ENCODE measurements at places on chromosomes 11 and 22. TPM values are rescaled to one million over a fixed set of nuclear protein-coding genes. Genes with fewer than 3 reads are reported as not detected.

DNA sequence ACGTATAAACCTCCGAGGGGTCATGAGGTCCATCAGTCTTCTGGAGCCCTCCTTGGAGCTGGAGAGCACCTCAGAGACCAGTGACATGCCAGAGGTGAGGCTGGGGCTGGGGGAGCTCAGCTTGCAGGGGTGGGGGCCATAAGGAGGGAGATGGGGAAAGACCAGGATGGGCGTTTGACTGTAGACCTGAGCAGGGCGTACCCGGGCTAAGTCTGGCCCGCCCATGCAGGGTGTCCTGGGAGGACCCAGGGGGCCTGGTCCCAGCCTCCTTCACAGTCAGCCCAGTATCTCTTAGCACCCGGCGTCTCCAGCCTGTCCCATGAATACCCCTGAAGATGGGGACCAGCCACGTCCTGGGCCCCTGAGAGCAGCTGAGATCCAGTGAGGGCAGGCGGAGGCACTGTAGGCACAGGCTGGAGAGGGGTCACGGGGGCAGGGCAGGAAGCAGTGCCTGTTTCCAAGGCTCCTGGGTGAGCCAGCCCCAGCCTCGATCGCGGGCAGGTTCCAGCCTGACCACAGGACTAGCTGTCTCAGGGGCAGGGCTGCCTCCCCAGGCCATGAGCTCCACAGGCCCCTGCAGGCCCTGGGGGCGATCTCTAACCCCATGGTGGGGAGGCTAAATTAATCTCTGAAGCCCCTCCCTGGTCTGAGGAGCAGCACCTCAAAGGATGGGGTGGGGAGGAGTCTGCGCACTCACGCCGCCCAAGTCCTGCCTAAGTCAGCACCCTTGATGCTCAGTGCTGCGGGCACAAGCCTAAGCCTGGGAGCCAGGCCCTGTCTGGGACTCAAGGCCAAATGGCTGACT, 7.1 kb downstream of the SSH3 start:
- DNase-seq, result no peak

GRCh38 chr11:132430429-132431062, 1060.1 kb downstream of the NTM start:
- DNase-seq, result no peak

- no peak for DNase-seq
Measured at GRCh38 chr11:5608808-5609207, 12.4 kb downstream of the TRIM6 start.

DNA sequence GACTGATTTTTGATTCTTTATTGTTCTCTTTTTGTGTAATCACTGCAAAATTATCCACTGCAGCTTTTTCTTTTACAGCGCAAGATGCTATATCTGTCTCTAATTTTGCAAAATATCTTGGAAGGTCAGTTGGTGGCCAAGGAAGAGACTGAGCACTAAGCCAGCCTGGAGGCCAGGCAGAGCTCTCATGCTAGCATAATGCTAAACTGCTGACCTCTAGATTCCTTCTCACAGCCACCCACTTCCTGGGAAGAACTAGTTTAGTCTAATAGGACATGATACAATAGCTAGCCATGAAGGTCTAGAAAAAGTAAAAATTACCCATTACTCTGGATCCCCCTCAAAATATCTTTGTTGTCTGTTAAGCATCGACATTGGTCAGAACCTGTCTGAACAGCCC, 227.2 kb upstream of the ARHGAP20 start:
- no peak for DNase-seq

Gene ZBTB16
- 48.8 TPM for total RNA-seq

Gene PLAAT5
- 0.20 TPM for total RNA-seq

Data from mucosa of descending colon (tissue), 3 donors.